ENCODE measurements at places on chromosomes 13 and 19. TPM values are rescaled to one million over a fixed set of nuclear protein-coding genes. Genes with fewer than 3 reads are reported as not detected.

DNA sequence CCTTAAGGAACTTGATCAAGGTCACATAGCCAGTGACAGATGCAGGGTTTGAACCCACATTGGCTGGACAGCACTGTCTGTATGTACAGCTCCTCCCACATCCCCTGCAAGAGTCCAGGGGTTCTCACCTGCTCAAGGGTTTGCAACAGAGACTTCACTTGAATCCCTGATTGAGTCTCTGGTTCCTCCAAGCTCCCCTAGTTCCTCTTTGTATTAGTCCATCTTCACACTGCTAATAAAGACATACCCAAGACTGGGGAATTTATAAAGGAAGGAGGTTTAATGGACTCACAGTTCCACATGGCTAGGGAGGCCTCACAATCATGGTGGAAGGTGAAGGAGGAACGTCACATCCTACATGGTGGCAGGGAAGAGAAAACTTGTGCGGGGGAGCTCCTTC is 72.8 kb upstream of the CLDN10 start:
- no peak for DNase-seq

The U2AF1L4 gene
- 14.7 TPM for total RNA-seq

GRCh38 chr19:2429917-2430535 is 2.6 kb upstream of the TIMM13 start:
- DNase-seq = no peak

DNA sequence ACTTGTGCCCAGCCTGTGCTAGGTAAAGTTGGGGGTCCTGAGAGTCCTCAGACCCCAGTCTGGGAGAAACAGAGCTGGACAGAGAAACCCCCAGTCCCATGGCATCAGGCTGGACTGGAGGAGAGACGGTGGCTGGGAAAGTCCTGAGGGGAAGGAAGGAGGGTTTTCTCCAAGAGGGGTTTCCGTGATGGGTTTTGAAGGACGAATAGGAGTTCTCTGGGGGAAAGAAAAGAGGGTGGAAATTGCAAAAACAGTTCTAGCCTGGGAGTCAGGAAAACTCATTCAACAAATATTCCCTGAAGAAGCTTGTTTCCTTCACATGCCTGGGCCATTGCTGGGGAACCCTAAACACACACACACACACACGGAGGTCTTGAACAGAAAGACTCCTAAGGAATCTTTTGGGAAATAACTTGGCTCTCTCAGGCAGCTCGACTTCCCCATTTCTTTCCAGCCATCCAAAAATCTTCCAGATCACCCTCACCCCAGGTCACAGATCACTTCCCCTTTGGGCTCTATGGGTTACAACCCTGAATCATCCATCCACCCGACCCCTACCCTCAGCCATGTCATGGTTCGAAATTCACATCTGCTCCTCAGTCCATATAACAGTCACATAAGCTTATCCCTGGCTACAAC is 47.5 kb downstream of the COLGALT1 start:
- no peak for DNase-seq

DNA sequence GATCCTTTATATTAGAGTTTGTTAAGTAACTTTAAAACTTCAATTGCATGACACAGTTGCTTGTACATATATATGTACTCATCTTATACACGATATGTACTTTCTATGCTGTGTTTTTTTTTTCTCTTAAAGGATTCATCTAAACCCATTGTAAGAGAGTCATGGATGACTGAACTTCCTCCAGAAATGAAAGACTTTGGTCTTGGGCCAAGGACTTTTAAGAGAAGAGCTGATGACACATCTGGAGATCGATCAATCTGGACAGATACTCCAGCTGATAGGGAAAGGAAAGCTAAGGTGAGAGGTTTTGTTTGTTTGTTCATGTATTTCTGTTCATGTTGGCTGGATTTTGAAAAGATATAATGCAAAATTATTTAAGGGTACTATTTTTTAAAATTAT is 26.0 kb downstream of the GPALPP1 start:
- DNase-seq = peak; percentile 12

DNA sequence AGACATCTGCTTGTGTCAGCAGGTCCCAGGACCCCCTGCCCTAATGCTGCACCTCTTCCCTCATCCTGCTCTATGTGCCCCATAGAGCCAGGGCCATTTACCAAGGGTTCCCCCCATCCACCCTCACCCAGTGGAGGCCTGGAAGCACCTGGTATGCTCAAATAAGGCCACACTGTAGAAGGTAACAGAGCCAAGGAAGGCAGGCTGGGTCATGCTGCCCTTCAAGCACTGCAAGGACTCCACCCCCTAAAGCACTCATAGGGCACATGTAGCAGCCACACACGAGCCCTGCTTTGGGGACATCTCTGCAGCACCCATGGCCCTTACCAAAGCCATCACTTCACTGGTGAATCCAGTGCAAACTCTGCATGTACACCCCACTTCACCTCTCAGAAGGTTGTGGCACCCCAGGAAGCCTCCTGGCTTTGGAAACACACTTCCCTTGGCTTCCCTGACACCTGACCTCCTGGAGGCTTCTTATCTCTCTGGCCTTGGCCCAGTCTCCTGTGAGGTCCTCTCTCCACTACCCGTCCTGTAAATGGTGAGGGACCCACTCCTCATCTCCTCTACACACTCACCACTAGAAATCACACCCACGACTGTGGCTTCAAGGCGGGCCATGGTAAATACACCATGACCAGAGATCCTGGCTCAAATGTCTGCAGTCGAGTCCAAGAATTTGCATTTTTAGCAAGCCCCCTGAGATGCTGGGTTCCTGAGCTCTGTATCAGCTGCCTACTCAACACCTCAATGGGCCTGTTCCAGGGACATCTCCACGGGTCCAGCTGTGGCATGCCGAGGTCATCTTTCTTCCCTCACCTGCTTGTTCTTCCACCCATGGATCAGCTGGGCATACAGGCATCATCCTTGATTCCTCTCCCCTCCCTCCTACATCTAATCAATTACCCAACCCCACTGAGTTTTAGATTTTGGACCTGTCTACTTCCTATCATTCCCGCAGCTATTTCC is 80.9 kb upstream of the DOCK9 start:
- DNase-seq = peak; percentile 30

The MAMSTR gene
- total RNA-seq = 0.13 TPM

DNA sequence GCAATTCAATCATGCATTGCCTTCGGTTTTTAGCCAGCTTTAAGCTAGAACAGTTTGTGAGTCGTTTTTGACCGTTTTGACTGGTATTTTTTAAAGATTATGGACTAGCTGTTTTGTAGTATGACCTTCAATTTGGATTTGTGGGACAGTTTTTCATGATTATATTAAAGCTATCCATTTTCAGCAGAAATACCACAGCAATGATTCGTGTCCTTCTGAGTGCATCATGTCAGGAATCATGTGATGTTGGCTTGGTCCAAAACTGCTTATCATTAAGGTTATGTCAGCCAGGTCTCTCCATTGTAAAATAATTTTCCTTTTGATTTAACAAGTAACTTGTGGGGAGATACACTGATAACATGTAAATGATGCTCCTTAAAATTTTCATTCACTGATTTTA is 229.0 kb downstream of the POSTN start:
- peak; percentile 39 for DNase-seq

The SWSAP1 gene
- total RNA-seq = 0.53 TPM

GRCh38 chr13:51797664-51798488 is 6.1 kb downstream of the DHRS12 start:
- peak; percentile 81 for DNase-seq

DNA sequence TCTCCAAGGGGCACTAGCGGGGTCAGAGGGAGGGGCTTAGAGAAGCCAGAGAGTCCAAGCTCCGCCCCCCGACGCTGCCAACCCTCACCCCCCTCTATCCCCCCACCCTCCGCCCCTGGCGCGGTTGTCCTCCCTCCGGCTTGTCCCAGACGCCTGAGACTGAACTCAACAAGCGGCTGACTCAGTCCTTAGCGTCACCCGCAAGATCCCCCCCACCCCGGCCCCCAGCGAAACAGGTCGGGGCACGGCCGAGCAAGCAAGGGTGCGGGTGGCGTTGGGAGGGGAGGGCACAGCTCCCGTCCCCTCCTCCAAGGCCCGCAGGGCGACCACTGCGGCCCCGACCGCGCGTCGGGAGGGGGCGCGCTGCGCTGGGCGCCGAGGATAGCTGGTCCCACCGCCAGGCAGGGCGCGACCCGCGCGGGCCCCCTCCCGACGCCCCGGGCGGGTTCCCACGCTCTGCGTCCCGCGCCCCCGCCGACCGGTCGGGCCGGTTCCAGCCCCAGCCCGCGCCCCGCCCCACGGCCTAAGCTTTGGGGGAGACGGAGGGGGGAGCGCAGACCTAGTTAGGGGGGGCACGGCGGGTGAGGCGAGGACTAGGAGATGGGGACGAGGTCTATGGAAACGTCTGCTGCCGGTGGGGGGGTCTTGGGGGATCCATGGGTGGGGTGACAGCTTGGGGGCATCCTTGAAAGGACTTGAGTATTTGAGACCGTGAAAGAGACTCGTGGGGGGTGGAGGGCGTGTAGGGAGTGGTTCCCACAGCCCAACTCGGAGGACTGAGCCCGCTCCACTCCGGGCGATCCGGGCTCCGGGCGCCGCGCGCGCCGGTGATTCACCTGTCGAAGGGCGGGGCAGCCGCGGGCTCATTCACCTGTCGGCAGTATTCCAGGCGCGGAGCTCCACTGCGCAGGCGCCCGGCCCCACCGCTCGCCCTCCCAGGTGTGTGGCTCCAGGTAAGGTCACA is 5.1 kb downstream of the NOTCH3 start:
- peak; percentile 84 for DNase-seq

- no peak for DNase-seq
These were observed 167.2 kb upstream of the SERP2 start for GRCh38 chr13:44206434-44206833.

DNA sequence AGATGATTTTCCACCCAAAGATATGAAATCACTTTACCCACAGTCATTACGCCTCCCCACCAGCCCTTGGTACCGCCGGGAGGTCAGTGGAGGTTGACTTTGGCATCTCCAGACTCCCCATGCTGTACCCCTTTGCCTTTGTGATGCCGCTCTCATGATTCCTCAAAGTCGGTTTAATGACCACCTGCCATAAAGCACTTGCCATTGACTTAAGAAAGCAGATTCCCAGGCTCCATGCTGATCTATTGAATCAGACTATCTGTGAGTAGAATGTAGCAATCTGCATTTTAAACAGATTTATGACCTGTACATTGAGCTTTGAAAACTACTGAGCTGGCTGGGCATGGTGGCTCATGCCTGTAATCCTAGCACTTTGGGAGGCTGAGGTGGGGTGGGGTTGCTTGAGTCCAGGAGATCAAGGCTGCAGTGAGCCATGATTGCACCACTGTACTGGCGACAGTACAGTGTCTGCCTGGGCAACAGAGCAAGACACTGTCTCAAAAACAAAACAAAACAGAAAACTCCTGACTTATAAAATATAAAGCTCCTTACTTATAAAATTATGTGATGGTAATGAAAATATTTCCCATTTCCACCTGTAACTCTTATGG is 235.2 kb downstream of the KLF5 start:
- DNase-seq = no peak

DNA sequence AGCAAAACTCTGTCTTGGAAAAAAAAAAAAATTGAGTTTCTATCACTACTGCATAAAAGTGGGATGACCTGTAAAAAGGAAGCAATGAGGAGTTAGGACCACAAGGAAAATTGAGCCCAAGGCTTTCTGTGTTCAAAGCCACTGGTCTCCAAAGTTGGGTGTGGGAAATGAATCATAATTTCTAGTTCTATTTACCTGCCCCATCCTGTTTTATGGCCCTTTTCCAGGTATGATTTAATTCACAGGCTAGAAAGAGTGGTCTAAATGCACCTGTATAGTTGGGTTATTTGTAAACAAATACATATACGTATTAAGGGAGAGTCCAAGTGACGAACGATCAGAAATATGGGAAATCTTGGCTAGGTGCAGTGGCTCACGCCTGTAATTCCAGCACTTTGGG is 5.9 kb upstream of the DCAF15 start:
- peak; percentile 95 for DNase-seq

DNA sequence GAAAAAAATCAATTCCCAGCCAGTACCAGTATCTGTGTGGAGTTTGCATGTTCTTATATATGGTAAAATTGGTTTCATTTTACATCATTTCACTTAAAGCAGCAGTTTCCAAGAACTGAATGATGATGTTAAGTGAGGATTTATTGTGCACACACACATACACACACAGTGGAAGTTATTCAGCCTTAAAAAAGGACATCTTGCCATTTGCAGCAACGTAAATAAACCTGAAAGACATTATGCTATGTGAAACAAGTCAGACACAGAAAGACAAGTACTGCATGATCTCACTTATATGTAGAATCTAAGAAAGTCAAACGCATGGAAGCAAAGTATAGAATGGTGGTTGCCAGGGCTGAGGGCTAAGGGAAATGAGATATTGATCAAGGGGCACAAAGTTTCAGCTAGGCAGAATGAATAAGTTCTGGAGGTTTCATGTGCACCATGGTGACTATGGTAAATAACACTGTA is 5.3 kb downstream of the SIGLECL1 start:
- no peak for DNase-seq

DNA sequence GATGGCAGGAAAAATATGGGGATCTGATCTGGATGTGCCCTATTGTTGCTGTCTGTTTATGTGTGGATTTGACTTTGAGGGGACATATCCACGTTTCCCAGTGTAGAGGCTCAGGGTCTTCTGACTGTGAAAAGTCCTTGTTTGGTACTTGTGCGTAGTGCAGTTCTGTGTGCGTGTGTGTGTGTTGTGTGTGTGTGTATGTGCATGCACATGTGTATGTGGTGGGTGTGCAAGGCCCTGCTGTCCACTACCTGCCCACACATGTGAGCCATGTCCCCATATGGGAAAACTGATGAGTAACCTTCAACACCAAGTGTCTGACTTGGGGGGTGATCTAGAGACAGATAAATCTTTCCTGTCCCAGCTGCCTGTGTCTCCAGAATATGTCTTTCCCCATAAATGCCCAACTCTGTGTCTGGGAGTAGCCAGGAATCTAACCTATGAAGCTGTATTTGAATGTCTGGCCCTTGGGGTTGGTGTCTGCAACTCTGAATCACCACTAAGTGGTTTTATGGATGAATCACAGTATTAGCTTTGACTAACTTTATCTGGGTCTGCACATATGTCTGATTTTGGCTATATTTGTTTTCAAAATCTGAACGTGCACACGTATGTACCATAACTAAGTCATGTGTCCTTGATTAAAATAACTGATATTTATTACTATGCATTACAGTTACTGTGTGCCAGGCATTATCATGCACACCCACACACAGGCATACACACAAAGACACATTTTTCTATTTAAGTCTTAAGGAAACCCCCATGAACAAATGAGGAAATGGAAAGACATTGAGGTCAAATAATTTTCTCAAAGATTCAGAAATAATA is 17.4 kb downstream of the KLK2 start:
- peak; percentile 74 for DNase-seq

The SYMPK gene
- 29.7 TPM for total RNA-seq

GRCh38 chr19:43784241-43784980 is 3.6 kb upstream of the KCNN4 start:
- DNase-seq = peak; percentile 79

The FFAR2 gene
- total RNA-seq = not detected

The HAUS5 gene
- total RNA-seq = 4.2 TPM

DNA sequence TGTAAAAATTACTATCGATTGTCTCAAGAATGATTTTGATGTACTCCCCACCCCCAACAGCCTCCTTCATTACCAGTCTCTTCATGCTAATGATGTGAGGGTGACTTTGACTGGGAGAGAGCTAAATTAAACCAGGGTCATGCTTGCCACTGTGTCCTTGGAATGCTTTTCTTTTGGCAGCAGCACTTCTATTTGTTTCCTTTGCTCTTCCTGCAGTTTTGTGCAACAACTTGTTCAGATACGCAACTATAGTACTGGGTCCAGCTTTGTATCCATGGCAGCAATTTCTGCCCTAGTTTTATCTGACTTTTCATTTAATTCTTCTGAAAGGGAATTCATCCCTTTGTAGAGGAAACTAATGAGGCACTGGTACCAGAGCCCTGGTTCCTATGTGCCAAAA is 2792.1 kb downstream of the PCDH9 start:
- DNase-seq = no peak

GRCh38 chr19:18507021-18507726 is 14.7 kb downstream of the ELL start:
- no peak for DNase-seq

All from bronchial epithelial cell (primary cell).